Stimulated activated CD8-positive, alpha-beta memory T cell treated with anti-CD3 and anti-CD28 coated beads, Interleukin-2, amount 100 ng/mL, for 1 hour (primary cell): ENCODE measurements at places on chromosomes 6 and 20.

DNA sequence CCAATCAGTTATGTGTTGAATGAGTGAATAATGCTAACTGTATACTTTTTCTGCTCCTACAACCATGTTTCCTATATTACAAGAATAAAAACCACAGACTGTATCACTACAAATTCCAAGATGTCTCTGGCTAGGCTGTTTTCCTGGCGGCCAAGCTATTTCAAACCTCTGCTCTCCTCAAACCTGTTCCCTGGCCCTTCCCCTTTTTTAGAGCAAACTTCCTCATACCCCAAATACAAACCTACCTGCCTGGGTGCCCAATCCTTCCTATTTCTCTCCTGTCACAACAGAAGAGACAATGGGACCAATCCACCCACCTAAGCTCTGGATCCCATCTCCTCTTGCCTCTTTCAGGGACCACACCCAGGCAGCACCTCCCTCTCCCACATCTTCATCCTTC is 7.5 kb downstream of the TOMM34 start:
- DNase-seq, result no peak

- no peak for DNase-seq
These were observed 47.4 kb upstream of the FAM83C start for GRCh38 chr20:35339636-35340035.

DNA sequence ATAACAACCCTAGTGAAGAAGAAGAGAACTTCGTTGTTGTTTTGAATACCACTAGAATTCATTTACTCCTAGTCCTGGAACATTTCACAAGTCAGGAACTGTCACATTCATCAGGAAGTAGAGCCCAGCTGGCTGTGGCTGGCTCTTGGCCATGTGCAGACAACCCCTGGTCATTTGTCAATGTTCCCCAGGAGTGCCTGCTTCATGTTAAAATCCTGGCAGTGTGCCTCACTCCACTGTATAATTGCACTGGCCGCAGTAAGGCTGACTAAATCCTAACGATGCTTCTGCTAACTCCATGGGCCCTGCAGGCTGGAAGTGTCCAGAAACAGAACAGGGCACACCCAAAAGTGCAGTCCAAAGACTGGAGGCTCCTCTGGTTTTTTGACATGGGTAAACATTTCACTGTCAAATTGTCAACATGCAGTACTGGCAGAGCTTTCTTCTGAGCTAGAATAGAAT is 41.5 kb upstream of the ADGRF1 start:
- no peak for DNase-seq

DNA sequence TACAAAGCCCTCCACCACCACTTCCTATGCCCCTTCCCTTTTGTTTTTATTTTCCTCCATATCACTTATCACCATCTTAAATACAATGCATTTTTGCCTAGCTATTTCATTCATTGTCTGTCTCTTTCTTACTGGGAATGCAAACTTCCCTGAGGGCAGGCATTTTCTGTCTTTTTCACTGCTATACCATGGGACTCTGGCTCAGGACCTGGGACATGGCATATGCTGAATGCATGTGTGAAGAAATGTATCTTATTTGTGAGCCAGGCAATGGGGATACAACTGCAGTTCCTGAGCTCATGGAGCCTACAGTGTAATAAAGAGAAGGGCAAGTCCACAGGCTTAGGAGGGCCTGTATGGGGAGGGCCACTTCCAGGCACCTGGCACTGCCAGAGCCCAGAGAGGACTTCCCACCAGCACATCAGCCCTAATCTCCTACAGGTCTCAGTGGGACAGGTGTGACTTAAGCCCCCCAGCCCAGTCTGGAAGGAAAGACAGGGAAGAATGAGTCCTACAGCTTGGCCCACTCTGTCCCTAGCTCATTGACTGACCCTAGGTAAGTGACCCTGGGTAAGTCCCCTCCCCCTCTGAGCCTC is 43.2 kb downstream of the TFEB start:
- DNase-seq, result no peak

DNA sequence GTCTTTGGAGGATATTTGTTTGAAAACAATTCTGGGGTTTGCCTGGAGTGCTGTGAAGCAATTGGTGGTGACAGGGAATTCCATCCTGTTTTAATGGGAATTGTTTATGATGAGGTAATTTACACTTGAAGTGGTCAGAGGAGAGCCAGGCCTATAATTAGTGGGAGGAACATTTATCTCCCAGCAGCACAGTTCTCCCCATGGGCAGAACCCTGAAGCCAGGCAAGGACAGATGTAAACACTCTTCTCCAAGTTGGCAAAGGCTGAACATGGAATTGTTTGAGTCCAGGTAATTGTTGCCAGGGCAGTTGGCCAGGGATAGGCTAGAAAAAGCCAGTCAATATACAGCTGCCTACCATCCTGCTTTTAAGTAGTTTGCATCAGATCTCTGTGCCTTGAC is 789.7 kb downstream of the FRK start:
- DNase-seq, result no peak

- no peak for DNase-seq
These were observed 14.5 kb downstream of the BCL2L1 start for GRCh38 chr20:31707994-31708735.

GRCh38 chr20:10014431-10014830 is 20.4 kb upstream of the ANKEF1 start:
- no peak for DNase-seq

DNA sequence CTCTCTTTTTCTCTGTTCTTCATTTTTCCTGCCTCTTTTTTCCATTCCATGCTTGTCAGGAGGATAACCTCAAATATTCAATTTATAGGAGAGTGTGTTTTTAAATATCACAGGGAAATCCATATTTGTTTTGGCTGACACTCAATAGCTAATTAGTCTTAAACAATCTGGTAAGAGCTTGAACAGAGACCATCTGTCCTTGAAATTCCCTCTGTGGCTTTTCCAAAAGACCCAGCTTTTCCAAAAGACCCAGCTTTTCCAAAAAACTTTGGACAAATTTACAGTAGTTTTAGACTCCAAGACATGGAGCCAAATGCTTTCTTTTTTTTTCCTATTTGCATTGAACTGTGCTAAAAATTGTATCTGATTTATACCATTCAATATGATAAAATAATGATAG is 127.4 kb upstream of the FAM83B start:
- DNase-seq, result no peak

GRCh38 chr6:83467620-83468036 is 36.8 kb upstream of the ME1 start:
- no peak for DNase-seq

DNA sequence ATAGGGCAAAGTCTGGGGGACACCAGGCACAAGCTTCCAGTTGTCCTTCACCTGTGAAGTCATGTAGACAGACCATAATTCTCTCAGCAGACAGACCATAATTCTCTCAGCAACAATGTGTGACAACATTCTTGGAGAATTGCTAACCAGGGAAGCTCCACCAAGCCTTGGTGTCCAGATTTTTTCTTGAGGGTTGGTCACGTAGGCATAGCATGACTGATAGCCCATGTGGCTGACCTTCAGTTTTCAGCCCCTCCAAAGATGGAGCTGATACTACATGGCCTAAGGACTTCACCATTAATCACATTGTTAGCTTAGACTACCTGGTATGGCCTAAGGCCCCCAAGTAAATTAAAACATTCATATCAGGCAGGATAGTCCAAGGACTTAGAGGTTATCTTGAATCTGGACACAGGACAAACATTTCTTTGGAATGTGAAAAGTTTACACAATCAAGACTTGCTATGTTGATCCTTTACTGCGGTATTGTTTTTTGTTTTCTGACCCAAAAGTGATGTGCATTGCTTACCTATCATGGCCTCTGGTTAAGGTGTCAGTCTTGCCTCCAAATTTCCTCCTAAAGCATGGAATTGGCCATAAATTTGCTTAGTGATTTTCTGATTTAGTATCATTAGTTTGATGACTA is 76.9 kb downstream of the CEP57L1 start:
- no peak for DNase-seq

GRCh38 chr20:22752324-22752723 is 168.0 kb upstream of the FOXA2 start:
- DNase-seq, result no peak

DNA sequence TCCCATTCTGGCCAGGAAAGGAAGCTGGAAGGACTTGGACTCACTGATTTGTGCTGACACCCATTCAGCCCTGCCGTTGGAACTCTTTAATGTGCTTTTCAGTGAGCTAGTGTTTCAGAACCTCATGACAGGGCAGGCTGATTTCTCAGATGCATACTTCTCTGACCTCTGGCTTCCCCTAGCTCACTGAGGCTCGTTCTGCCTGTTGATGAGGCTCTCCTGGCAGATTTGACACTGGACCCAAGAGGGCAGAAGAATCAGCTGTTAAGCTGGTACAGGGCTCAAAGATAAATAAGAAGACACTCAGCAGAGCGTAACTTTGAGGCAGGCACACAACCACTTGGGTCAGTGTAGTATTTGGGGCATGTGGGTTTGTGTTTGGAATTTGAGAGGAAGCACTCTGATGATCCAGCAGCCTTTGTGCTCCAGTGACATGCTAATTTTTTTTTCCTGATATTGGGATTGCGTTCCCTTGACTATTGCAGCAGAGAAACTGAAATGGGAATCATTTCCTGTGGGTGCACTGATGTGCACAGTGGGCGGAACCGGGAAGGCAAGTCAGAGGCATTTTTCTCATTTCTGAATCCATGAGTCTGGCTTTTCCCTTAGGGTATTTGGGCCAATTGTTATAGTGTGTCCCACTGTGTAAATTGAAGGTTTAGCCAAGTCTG is 80.2 kb downstream of the CARMIL1 start:
- no peak for DNase-seq

- no peak for DNase-seq
These were observed 13.8 kb downstream of the ATXN1 start for GRCh38 chr6:16747232-16748024.

- no peak for DNase-seq
These were observed 14.7 kb downstream of the FAM110A start for GRCh38 chr20:848193-848592.

DNA sequence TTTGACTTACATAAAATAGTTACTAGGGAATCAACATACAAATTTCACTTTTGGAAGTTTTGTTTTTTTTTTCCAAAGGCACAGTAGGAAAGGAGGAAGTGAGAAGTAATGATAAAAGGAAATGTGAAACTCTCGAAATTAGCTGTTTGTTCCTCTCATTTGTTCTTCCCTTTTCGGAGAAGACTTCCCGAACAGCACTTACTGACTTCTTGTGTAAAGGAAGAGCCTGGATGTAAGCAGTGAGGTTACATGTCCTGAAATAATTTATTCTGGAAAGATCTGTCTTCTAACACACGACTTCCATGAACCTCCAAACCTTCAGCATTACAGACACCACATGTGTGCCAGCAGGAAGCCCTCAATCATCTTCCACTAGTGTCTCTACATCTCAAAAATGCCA is 59.1 kb downstream of the KIF16B start:
- no peak for DNase-seq

GRCh38 chr20:10823585-10823984 is 149.8 kb upstream of the JAG1 start:
- DNase-seq, result no peak

DNA sequence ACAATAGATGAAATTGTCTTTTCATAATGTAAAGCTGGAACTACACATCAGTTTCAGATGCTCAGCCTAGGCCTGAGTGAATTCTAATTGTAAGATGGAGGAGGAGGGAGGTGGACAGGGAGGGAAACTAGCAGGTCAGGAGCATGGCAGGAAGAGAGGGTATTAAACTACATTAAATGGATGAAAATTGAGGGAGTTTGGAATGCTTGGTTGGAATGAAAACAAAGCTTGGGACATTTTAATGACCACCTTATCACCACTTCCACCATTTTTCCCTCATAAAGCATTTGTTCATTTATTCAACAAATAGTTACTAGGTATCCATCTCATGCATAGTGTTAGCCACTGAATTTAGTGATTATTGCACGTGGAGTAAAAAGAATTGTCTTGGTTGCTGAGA is 65.0 kb downstream of the KIZ start:
- no peak for DNase-seq

GRCh38 chr6:26017632-26017966 is 55.0 kb downstream of the TRIM38 start:
- DNase-seq, result no peak

DNA sequence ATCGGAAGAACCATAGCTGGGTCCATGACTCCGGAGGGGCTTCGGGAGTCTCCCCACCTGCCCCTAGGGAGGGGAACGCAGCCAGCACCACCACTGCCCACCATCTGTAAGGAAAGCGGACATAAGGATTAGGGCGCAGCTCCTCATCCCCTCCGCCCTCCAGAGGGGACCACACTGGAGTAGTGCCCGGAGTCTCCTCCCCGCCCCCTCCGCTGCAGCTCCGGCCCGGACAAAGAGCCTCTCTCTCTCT is 628 bp downstream of the SLC35B2 start:
- DNase-seq, result no peak

- DNase-seq, result no peak
These were observed 19.3 kb downstream of the TOP1 start for GRCh38 chr20:41047975-41048305.

DNA sequence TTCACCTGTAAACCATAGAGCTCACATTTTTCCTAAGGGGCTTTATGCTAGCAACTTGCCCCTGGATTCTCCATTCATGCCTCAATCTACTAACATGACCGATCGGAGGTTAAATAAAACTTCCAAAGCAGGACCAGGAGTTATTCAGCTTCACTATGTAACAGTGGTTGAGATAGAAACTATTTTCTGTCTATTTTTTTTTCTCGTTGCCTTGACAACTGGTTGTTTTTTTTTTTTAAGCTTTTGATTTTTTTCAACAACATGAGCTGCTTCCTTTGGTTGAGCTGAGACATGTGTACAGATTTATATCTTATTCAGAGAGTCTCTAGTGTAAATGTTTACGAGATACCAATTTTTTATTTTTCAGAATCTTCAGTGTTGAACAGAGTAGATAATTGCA is 85.7 kb downstream of the SHLD1 start:
- no peak for DNase-seq

DNA sequence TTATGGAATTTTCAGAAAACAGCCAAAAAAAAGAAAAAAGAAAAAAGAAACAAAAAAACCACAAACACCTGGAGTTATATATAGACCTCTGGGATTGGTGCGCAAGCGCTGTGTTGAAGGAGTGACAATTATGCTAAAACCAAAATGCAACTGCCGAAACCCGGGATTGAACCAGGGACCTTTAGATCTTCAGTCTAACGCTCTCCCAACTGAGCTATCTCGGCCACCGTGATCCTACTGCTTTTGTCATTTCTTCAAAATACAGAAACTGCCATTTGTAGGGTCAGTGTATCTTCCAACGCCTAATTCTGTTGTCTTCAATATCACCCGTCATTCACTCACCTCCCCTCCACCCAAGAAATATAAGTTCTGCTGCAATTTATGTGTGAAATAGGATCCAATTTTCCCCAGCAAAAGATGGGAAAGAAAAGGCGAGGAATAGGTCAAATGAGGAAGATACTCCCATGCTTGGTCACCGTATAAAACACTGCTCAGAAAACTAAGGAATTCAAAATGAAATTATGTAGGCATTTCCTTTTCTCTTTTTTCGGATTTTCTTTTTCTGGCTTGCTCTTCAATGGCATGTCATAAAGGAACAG is 116.0 kb downstream of the TRIM27 start:
- no peak for DNase-seq

- no peak for DNase-seq
These were observed 6.8 kb downstream of the CNKSR3 start for GRCh38 chr6:154503658-154504057.

DNA sequence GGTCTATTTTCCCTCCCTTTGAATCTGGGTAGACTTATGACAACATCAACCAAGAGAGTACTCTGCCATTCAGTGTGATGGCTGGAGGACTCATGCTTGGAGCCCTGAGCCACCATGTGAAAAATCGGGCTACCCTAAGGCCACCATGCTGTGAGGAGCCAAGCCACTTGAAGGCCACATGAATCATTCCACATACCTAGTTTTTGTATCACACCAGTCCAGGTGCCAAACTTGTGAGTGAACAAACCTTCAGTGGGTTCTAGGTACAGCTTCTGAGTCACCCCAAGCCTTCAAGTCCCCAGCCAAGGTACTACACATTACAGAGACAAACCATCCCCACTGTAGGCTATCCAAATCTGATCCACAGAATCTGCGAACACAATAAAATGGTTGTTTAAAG is 37.4 kb upstream of the E2F3 start:
- DNase-seq, result no peak
